ENCODE measurements at places on chromosomes 2 and 18.
A peak's percentile ranks its signal among the peaks of the same experiment; 100 is the strongest.

DNA sequence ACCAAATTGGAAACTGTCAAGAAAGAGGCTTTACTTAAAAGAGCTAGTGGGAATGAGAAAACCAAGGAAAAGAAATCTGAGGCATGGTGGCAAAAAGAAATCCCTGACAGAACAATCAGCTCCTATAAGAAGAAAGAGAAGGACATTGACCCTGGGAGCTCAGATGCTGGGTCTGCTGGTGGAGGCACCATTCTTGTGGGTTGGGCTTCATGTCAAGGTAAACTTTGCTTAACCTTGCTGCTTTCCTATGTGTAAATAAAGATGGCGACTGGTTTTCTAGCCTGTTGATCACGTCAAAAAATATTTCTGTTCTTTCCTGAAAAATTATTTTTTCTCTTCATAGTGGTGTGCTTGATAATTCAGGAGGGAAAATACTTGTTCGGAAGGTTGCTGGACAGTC is 58.1 kb downstream of the VIT start:
- DNase-seq: no peak

- peak; percentile 22 for DNase-seq
Observed at GRCh38 chr2:24779116-24779515, 14.1 kb downstream of the PTRHD1 start.

- DNase-seq: no peak
Observed at GRCh38 chr2:80323610-80324009, 19.1 kb upstream of the LRRTM1 start.

GRCh38 chr18:67742954-67743353 is 226.4 kb upstream of the DSEL start:
- DNase-seq: no peak

- DNase-seq: no peak
Observed at GRCh38 chr18:58394602-58395425, 234.1 kb downstream of the ALPK2 start.

DNA sequence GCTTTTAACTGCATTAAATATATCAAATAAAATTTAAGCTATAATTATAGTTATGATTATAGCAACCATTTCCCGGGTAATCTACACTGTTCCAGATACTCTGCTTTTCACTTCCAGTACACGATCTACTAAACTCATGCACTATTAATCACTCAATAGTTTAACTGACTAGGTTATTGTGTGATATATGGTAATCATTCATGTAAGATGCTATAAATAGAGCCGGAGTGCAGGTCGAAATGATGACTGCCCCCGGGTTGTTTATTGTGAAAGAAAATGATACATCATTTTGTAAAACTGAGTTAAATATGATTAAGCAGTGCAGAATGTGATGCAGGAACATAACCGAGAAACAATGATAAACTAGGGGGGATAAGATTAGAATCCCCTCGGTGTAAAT is 434.6 kb upstream of the DSEL start:
- DNase-seq: no peak

DNA sequence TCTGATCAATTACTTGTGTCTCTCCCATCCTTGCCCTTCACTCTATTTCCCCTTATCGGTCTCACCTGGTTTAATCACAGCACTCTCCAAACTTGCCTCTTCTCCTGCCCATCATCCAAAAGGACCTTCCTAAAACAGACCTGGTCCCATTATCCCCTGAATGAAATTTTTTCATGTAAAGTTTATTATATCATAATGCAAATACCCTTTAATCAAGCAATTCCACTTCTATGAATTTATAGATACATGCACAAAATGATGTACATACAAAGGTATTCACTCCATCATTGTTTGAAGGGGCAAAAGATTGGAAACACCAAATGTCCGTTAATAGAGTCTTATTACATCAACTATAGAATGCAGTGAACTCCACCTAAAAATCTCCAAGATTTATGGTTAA is 88.1 kb upstream of the PKDCC start:
- DNase-seq: no peak

Measured in inflammatory macrophage treated with lipopolysaccharide for 4 hours (primary cell).